ENCODE measurements at places on chromosomes 3 and 15. TPM values are rescaled to one million over a fixed set of nuclear protein-coding genes. Genes with fewer than 3 reads are reported as not detected.

The ANKUB1 gene
- not detected for total RNA-seq

The ITGA11 gene
- 1.8 TPM for total RNA-seq

The SH2D7 gene
- total RNA-seq, result 2.2 TPM

The POPDC2 gene
- 4.2 TPM for total RNA-seq

The GPR62 gene
- total RNA-seq, result 0.22 TPM

The FBXL22 gene
- 4.2 TPM for total RNA-seq

The LTK gene
- 23.3 TPM for total RNA-seq

The OR5H14 gene
- total RNA-seq, result not detected

GRCh38 chr3:31968369-31968926, 12.6 kb downstream of the OSBPL10 start:
- DNase-seq, result no peak

DNA sequence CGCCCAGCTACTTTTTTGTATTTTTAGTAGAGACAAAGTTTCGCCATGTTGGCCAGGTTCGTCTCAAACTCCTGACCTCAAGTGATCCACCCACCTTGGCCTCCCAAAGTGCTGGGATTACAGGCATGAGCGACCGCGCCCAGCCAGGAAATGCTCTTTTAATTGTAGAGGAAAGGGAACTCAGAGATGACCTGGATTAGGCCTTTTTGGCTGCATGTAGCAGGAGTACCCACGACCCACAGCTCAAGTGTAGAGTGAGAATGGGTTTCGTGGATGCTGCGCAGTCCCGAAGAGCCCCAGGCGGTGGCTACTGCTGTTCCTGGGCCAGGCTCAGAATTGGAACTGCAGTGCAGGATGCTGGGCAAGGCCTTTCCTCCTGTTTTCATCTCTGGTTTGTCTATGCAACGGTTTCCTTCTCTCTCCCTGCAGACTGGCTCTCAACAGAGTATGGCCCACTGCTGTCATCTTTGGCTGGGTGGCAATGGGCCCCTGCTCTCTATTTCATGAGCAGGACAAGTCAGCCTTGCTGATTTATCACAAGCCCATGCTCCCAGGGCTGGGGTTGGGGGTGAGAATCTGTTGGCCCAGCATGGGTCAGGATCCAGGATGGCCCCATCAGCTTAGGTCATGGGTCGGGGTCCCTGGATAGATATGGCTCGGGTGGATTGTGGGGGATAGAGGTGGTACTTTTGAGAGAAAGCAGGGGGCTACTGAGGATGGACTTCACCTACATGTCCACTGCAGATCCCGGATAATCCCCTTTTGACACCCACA, 51.2 kb downstream of the GASK1A start:
- no peak for DNase-seq

DNA sequence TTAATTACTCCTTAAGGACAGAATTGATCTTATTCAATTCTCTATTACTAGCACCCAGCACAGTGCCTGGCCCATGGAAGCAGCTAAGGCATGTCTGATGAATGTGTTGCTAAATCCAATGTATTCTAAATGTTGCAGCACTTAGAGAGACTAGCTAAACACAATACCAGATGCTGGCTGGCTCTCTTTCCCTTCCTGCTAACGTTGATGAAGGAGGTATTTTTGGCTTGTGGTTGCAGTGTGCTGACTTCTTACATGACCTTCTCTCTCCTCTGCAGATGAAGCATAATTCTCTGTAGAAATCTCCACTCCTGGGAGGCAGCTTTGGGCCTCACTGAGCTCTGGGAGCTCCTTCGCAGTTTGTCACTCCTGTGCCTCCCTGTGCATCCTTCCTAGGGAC, 183.6 kb downstream of the PEX5L start:
- no peak for DNase-seq

- DNase-seq, result no peak
Observed at GRCh38 chr15:74812533-74812932, at the start of gene LMAN1L. Gene LMAN1L (plus strand): TSS chr15:74812835. CDS start chr15:74812855, 20 bp downstream.

DNA sequence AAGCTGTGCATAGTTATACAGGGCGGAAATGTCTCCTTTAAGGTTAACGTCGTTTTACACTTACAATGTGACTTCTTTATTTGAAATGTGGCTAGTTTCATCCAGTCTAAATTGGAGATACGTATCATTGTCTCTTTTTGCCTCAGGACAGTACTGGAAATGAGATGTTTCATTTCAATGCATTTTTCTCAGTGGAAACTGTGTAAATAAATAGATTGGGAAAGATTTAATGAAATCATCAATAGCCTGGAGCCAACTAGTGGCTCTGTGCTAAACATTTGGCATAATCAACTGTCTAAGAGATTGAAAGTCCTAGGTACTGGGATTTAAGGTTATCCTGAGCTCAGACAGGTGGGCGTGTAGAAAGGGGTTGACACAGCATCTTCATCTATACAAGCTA, 691.5 kb upstream of the CCDC54 start:
- no peak for DNase-seq

DNA sequence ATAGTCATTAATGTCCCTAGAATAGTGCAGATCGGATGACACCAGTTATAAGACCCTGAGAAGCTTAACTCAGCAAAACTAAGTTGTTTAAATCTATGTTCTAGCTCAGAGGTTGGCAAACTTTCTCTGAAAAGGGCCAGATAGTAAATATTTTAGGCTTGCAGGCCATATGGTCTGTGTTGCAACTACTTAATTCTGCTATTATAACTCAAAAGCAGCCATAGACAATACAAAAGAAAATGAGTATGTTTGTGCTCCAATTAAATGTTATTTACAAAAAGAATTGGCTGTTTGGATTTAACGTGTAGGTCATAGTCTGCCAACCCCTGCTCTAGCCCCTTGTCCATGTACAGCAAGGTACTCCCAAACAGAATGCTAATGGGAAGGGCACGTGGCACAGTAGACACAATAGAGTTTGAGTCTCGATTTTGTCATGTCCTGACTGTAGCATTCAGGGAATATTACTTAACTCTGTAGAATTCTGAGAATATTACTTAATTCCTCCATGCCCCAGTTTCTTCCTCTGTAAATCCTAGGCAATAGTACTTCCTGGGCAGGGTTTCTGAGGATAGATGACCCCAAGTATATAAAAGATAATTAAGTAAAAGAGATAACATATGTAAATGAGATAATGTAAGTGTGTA, 70.5 kb upstream of the ATP2C1 start:
- no peak for DNase-seq

- DNase-seq, result no peak
Observed at GRCh38 chr3:156535162-156535627, 19.7 kb downstream of the SSR3 start.

- no peak for DNase-seq
Observed at GRCh38 chr3:53257465-53257864, 1.6 kb upstream of the TKT start.

DNA sequence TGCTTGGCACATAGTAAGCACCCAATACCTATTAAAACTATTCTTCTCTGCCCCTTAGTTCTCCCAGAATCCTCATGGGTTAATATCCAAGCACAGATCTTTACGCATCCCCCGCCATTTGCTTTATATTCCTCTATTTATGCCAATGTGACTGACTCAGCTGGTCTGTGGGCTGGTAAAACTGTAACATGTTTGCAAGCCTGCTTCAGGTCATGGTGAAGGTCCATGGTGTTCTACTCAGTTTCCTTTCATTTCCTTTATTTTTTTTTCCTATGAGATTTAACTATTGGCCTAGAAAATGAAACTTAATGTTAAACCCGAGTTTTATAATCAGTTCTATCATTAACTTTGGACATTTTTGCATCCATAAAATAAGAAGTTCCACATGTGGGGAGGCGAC, 47.0 kb downstream of the FRMD4B start:
- DNase-seq, result no peak

DNA sequence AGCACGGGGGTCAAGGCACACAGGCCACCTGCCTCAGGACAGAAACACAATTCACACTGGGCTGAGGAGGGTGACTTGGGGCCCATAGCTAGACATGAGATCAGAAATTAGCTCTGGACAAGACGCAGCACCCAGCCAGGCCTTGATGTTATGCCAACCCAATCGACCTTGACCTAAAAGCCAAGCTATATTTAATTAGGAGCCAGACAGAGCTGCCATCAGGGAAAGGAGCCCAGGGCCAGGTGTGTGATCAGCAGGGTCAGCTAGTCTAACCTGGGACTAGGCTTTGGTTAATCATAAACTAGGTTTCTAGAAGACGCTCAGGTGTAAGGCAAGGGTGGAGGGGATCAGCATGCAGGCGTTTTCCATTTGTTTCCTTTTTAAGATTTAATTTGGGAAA, 23.9 kb upstream of the SLC25A36 start:
- DNase-seq, result peak; percentile 9

- DNase-seq, result no peak
Observed at GRCh38 chr3:119245778-119246177, 5.1 kb upstream of the B4GALT4 start.

DNA sequence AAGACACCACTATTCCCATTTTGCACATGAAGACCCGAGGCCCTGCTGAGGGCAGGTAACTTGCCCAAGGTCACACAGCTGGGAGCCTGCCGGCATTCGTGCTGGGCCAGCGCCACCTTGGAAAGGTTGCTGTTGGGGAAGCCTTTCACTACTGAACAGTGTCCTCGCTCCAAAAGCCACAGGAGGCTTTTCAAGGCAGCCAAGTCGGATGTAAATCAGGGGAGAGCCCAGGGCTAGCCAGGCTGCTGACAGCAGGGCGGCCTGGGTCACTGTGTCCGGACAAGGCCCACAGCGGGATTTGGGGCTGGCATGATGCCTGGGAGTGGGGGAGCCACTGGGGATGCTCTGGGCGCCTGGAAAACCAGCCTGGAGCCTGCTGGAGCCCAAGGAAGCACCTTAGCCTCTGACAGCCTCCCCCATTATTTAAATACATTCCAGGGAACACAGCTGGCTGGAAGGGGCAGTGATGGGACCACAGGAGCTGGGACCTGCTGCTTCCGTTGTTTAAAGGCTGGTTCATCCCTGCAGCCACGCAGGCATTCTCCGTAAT, 10.5 kb downstream of the SLC6A6 start:
- no peak for DNase-seq

GRCh38 chr15:81749716-81750375, 296.0 kb downstream of the MEX3B start:
- DNase-seq, result no peak

- no peak for DNase-seq
Observed at GRCh38 chr3:14135581-14135980, 10.7 kb downstream of the TMEM43 start.

DNA sequence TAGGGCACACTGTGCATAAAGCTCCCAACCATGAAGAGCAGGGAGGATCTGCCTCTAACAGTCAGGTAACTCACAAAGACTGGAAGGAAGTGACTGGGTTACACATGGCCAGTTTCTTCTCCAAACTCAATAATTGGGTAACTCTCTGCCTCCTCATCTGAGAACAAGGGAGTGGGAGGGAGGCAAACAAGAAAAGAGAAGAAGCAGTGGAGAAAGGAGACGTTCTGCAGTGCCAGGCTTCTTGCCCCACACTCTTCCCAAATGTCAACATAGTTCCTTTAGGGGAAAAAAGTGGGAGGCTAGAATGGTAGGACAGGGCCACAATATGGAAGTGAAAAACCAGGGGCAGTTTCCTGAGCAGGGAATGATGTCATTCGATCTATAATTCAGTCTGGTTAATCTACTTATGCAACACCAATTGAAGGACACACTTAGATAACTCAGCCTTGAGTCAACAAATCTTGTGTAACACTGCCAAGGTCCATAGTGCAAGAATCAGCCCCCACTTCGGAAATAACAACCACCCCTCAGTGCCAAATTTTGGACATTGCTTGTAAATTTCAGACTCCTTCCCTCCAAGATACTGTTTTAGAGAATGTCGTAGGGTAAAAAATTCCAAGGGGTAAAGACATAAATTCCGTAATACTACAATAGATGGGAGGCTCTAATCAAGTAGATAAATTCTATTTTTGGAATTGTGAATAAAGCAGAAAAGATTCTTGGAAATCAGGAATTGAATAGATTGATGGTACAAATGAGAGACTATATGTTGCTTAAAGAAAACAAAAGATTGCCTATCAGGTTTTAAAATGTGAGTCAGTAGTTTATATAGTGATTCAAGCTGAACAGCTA, 143.0 kb downstream of the LPP start:
- DNase-seq, result no peak

GRCh38 chr3:194231929-194232832, 96.2 kb downstream of the HES1 start:
- DNase-seq, result no peak

- no peak for DNase-seq
Observed at GRCh38 chr15:84001037-84001436, 234.5 kb upstream of the GOLGA6L4 start.

DNA sequence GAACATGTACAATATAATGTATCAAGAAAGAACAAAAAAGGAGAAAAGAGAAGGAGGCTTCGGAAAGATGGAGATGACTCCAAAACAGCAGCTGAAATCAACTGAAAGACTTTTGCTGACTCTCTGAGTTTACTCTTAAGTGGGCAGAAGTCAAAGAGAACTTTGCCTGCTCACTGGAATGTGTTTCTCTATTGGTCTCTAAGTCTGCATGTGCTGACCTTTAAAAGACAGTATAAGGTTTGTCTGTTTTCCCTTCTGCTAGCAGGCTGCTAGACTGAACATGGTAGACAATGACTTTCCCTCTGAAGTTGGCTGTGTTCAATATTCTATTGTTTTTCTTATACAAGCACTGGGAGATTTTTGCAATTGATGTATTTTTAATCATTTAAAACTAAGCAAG, 7.2 kb upstream of the MAP4 start:
- no peak for DNase-seq

DNA sequence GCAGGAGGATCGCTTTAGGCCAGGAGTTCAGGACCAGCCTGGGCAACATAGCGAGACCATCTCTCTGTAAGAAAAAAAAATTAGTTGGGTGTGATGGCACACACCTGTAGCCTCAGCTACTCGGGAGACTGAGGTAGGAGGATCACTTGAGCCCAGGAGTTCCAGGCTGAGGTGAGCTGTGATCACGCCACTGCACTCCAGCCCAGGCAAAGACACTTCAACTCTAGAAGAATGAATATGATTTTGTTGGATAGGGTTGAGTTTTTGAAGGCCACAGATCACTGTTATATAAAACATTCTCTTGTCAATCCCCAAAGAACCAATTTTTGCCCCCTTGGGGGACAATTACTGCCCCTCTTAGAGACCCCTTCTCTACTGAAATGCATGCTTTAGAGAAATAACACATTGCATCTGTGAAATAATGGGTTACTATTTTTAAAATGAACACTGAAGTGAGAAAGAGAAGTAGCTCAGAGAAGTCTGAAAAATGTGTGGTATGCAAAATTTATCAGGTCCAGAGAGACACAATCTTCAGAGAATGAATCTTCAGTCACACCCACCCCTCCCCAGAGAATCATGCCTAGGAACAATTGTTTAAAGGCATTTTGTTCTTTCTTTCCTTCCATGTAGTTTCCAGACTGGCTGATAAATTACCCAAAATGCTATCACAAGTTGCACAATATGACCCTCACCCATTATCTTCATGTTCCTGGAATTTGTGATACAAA, 42.7 kb downstream of the METTL6 start:
- DNase-seq, result no peak

DNA sequence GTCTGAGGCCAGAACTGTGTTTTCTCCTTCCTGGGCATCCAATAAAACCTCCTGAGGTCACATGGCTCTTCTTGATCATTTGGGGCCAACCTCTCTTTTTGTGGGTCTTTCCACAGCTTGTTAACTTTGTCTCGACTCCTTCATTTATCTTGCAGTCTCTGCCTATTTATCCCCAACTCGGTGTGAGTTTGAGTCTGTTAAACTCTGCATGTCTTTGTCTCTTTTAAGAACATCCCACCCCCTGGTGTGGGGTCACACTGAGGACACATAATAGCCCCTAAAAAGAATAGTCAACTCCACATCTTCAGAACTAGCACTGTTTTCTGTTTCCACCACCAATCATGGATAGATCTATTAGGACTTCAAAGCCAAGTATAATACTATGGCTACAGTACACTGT, 187.2 kb downstream of the TLE3 start:
- no peak for DNase-seq
